Stimulated activated CD4-positive, alpha-beta T cell treated with anti-CD3 and anti-CD28 coated beads, Interleukin-1b, Interleukin-23, amount 100 ng/mL, for 1 hour (primary cell): ENCODE measurements at places on chromosomes 2 and 18.

DNA sequence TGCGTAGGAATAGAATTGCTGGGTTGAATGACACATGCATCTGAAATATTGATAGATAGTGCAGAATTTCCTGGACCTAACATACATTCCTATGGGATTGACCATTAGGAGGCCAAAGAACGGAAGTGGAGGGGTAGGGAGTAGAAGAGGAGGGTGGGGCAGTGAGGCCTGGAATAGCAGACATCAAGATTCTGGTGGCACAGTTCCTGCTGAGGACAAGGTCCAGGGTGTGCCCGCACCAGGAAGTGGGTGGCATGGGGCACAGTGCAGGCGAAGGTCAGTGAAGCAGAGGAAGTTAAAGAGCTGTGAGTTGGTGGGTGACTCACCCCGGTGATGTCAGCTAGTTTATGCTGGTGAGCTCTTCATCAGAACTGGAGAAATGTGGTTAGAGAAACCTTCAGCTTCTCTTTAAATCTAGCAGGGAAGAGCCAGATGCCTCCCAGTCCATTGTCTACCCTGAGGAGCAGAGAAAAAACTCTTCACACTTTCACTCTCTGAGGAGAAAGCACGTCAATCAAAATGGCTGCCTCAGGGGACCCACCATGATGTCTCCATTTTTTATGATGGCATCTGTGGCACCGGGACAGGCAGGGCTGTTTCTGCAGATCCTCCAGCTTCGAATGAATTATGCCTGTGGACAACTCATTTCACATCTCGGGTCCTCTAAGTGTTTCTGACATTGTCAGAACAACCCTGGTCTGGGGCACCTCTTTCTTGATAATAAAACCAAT lies 55.9 kb upstream of the CTLA4 start:
- no peak for DNase-seq

GRCh38 chr2:144894612-144895599 lies 375.0 kb upstream of the ZEB2 start:
- no peak for DNase-seq

DNA sequence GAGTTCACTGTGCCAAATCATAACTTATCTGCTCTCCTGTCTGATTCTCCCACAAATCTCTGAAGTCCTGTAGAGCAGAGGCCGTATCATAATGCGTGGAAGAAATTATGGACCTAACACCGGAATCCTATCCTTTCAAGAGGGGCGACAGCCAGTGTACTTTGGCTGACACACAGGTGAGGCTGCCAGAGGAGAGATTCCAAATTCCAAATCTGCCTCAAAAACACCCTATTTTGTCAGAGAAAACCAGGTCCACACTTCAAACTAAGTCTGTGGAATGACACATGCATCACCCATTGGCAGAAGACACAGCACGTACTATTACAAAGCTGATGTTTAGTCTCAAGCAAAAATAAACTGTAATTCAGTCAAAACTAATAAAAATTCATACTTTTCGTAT lies 139.2 kb upstream of the PID1 start:
- no peak for DNase-seq

DNA sequence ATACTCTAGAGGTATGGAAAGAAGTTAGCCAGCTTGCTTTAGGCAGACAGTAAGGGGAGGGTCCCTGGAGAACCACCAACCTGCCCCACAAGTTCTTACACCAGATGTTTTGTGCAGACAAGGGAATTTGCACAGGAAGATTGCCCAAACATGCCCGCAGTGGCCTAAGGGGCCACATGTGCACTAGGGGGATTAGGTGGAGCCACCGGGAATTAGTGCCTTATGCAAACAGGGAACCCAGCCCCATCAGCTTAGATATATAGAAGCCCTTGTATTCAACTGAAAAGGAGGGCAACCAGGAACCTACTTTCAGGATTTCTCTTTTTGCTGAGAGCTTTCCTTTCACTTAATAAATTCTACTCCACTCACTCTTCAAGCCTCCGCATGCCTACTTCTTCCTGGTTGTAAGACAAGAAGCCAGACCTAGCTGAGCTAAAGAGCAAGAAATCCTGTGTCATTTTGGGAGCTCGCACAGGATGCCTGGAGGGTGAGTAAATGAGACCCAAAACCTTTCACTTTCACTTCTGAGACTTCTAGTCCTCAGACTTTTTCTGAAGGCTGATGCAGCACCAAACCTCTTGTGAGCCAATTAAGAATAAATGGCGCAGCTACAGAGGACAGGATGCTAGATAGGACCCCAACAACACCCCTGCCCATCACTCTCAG lies 146.3 kb downstream of the GCA start:
- DNase-seq, result no peak

GRCh38 chr18:28115149-28115550 lies 61.8 kb downstream of the CDH2 start:
- no peak for DNase-seq

DNA sequence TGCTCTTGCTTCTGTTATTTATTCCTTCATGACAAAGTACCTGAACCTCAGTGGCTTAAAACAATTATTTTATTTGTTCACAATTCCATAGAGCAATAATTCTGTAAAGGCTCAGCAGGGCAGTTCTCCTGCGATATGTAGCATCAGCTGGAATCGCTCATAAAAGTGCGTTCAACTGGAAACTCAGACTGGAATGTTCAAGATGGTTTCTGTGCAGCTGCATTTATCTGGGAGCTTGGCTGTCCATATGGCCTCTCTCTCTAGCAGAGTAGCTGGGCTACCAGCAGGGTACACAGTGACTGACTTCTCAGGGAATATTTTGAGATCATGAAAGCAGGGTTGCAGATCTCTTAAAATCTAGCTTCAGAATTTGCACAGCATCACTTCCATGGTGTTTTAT lies 13.5 kb downstream of the CCDC121 start:
- no peak for DNase-seq

- DNase-seq, result no peak
Observed at GRCh38 chr2:38835990-38836389, 39.7 kb downstream of the DHX57 start.

- DNase-seq, result no peak
Observed at GRCh38 chr2:22450831-22451230, 934.1 kb upstream of the KLHL29 start.

DNA sequence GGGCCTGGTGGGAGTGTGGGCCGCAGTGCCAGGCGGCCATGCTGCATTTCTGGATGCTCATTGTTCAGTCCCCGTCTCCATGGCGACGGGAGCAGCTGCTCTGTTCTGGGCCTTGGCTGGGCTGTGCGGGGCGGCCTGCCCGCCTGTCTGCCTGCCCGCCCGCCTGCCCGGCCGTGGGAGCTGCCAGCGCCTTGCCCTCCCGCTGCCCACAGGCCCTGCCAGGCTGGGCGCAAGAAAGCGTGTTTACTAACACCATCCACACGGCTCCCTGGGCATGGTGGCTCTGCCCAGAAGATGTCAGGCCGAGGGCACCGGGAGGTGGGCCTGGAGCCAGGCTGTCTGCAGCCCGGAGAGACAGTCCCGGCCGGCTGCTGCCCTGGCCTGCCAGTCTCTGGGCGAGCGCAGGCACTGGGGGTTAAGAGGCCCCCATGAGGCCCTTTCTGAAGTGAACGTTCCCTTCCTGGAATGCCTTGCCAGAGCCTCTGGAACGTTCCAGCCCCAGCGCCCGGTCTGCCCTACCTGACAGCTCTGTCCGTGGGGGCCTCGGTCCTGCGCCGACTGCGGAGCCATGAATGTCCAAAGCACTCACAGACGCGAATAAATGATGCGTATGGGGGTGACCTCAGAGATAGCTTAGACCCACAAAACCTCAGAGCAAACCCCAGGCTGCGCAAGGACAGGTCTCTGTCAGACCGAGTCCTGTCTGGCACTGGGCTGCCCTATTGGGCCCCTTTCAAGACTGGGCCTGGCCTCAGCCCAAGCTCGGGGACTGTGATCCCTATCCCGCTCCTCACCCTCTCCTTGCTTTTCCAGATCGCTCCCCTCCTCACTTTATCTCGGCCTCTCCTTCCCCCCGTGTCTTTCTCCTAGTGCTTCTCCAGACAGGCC lies 44.3 kb downstream of the MYCN start:
- no peak for DNase-seq

GRCh38 chr18:35680139-35680551 lies 98.6 kb downstream of the GALNT1 start:
- no peak for DNase-seq

DNA sequence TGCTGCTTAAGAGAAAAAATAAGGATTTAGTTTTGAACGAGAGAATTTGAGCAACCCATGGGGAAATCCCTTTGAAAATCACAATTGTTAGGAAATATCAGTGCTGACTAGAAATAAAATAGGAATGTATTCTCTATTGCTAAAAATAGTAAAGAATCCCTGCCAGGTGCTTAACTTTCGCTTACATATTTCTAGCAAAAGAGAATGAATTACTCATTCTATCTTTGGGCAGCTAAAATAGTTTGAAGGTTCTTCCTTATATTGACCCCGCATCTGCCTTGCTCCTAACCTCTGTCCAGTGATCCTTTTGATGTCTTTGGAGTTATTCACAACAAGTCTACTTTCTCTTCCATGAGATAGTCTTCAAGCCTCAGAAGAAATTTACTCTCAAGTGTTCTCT lies 103.8 kb downstream of the PLCL1 start:
- DNase-seq, result no peak

GRCh38 chr18:75110846-75111415 lies 98.0 kb downstream of the PTGR3 start:
- no peak for DNase-seq

GRCh38 chr2:119732601-119733164 lies 27.0 kb upstream of the PTPN4 start:
- DNase-seq, result no peak

DNA sequence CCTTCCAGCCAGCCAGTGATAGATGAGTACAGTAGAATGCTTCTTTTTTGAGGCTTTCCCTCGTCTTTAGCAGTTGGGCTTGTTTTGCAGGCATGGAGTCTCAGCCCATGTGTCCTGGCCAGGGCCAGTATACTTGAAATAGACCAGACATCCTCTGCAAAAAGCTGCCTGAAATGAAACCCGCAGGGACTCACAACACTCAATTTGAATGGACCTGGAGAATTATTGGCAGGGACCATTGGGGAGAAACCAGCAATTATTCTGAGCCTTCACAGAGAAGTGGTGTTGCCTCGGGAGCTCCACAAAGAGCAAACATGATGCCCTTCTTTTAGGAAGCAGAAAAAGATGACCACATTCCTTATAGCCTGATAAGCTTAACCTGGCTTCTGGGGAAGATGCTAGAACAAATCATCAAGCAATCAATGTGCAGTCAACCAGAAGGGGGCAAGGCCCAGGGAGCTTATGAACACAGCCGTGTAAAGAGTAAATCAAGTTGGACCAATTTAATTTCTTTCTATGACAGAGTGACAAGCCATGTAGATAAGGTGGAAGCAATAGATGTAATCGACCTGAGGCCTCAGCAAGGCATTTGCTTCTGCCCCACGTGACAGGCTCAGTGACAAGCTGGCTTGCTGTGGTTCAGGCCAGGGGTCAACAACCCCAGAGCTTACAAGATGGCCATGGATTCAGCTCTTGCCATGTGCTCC lies 42.1 kb downstream of the BOD1L2 start:
- no peak for DNase-seq

- no peak for DNase-seq
Observed at GRCh38 chr2:157443795-157444640, at the start of gene CYTIP. Gene CYTIP, minus strand, starts transcription at chr2:157444089. Its CDS starts 69 bp downstream, at chr2:157444020.

DNA sequence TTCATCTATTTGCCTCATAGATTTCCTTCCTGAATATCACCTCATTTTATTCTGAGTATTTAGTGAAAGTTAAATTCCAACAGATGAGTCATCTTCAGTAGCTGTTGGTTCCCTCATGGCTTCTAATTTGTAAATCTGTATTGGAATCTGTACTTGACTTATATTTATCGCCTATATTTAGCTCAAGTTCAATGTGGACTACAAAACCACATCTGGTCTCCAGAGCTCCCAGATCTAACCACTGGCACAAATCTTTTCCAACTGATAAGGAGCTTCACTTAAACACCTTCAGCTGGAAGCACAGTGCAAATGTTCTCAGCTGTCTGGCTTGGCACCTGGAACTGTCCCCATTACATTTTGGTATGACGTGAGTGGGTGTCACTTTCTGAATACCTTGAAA lies 82.8 kb upstream of the DSEL start:
- no peak for DNase-seq

GRCh38 chr18:60865801-60866200 lies 467.4 kb upstream of the CDH20 start:
- DNase-seq, result no peak

- DNase-seq, result no peak
Observed at GRCh38 chr2:207734264-207734635, 22.8 kb downstream of the CCNYL1 start.

- no peak for DNase-seq
Observed at GRCh38 chr2:48170281-48170680, 264.0 kb upstream of the FBXO11 start.

DNA sequence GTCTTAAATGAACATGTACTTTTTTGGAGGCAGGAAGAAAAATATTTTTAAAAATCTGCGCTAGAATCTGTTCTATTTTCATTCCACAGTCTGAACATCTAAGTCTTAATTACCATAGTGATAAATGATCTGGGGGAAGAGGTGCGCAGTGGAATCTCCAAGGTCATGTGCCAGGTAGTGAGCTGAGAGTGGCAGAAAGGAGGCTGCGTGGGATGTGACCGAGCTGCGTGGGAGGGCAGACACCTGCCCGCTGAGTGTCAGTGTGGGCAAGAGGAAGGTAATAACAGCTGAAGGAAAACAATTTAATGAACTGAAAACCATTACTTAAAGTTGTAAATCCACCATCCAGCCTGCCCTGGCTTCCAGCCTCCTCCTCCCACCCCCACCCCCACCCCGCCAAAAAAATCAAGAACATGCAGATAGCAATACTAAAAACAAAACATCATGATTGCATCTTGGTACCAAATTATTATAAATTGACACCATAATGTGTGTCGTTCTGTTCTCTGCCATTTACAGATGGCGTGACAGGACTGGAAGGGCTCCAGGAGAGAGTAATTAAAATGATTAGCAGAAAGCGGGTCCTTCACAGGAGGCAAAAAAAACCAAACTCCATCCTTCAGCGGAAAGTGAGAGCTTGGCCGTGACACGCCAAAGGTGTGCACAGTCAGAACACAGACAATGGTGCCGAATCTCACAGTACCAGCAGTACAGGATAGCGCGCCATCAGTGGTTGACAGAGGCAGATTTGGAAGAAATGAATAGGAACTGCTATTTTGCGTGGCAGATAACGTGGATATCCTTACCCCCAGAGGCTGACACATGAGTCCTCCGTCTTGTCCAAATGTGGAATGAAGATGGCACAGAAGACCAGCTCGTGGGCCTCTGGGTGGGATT lies 11.4 kb upstream of the DTNB start:
- DNase-seq, result no peak
